ENCODE measurements at places on chromosomes 6 and 20. TPM values are rescaled to one million over a fixed set of nuclear protein-coding genes. Genes with fewer than 3 reads are reported as not detected.

XKR7 gene
- 0.37 TPM for total RNA-seq

GRCh38 chr6:5606546-5606945 lies 345.2 kb downstream of the FARS2 start:
- H3K36me3 ChIP-seq: no peaks in the 10 kb centered on the region
- H3K27me3 ChIP-seq: no peaks in the 10 kb centered on the region
- no peak overlapping the region for H3K4me3 ChIP-seq
- no peak for DNase-seq

- H3K36me3 ChIP-seq: no peaks in the 10 kb centered on the region
- H3K4me3 ChIP-seq: no peak overlapping the region
- no peaks in the 10 kb centered on the region for H3K4me1 ChIP-seq
- no peak overlapping the region for H3K27ac ChIP-seq
- H3K27me3 ChIP-seq: no peaks in the 10 kb centered on the region
- no peak for DNase-seq
Observed at GRCh38 chr20:8012724-8013123, 6.8 kb downstream of the TMX4 start.

DNA sequence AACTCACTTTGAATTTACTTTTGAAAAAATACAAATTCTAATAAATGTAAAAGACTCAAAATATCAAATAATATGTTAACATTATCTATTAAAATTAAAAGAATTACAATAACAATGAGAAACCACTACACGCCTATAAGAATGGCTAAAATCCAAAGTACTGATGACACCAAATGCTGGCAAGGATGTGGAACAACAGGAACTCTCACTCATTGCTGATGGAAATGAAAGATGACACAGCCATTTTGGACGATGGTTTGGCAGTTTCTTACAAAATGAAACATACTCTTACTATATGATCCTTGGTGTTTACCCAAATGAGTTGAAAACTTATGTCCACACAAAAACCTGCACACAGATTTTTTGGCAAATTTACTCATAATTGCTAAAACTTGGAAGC lies 15.6 kb upstream of the STX11 start:
- H3K36me3 ChIP-seq: no peaks in the 10 kb centered on the region
- no peaks in the 10 kb centered on the region for H3K27me3 ChIP-seq
- DNase-seq: no peak
- no peaks in the 10 kb centered on the region for H3K4me1 ChIP-seq
- H3K27ac ChIP-seq: no peak overlapping the region

- H3K27me3 ChIP-seq: no peaks in the 10 kb centered on the region
- H3K36me3 ChIP-seq: no peaks in the 10 kb centered on the region
- no peak overlapping the region for H3K27ac ChIP-seq
- peaks cover 16% of the 10 kb centered on the region for H3K4me1 ChIP-seq
- no peak for DNase-seq
- H3K4me3 ChIP-seq: no peak overlapping the region
Observed at GRCh38 chr6:11748591-11749210, 29.9 kb downstream of the ADTRP start.

DNA sequence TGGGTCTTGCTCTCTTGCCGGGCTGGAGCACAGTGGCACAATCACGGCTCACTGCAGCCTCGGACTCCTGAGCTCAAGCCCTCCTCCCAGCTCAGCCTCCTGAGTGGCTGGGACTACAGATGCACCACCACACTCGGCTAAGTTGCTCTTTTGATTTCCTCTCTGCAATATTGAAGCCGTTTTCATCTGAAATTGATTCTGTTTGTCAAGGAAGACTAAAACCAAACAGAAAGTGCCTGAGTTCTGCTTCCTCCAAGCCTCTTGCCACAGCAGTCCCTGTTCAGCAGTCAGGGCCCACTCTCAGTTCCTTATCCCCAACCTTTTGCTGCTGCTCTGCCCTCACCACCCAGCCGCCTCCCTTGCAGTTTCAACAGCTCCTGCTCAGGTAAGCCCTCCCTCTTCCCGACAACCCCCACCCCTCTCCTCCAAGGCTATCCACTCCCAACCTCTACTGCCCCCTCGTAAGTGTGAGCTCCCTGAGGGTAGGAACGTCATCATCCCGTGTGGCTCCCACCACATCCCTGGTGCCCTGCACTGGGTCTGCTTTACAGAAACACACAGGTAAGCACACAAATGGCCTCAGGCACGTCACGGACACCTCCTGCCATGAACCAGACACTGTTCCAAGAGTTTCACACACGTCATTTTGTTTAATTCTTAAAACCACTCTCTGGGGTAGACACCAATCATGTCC lies 70.7 kb upstream of the TAB2 start:
- H3K4me1 ChIP-seq: peaks cover 10% of the 10 kb centered on the region
- no peak overlapping the region for H3K4me3 ChIP-seq
- no peak for DNase-seq
- H3K27ac ChIP-seq: no peak overlapping the region
- no peaks in the 10 kb centered on the region for H3K36me3 ChIP-seq
- no peaks in the 10 kb centered on the region for H3K27me3 ChIP-seq

SLC4A11 gene
- total RNA-seq: 0.28 TPM

GRCh38 chr6:30687659-30688431 lies 1.4 kb upstream of the PPP1R18 start:
- peak overlapping the region; percentile 94 for H3K4me3 ChIP-seq
- H3K27me3 ChIP-seq: no peaks in the 10 kb centered on the region
- peak overlapping the region; percentile 98 for H3K27ac ChIP-seq
- peak; percentile 63 for DNase-seq
- H3K36me3 ChIP-seq: no peaks in the 10 kb centered on the region

DNA sequence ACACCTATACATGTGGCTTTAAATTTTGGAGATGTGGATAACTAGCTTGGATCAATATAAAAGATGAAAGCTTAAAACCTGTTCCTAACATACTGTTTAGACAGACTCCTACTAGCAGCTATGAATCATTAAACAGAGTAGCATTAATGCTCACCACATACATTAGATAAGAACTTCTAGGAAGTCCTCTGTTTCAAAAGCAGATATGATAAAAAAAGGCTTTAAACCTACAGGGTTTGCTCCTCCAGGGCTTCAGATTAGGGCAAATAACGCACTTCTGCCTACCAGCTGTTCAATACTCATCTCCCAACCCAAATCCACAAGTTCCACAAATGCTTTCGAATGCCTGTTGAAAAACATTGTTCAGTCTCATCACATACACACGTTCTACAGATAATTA lies 1.5 kb downstream of the REPS1 start:
- peak overlapping the region; percentile 94 for H3K27ac ChIP-seq
- no peak for DNase-seq
- H3K4me1 ChIP-seq: peaks cover 27% of the 10 kb centered on the region
- H3K4me3 ChIP-seq: peak overlapping the region; percentile 69
- H3K36me3 ChIP-seq: no peaks in the 10 kb centered on the region

BTNL2 gene
- total RNA-seq: not detected

- no peak overlapping the region for H3K27ac ChIP-seq
- H3K27me3 ChIP-seq: no peaks in the 10 kb centered on the region
- H3K36me3 ChIP-seq: no peaks in the 10 kb centered on the region
- DNase-seq: peak; percentile 52
- H3K4me1 ChIP-seq: no peaks in the 10 kb centered on the region
- H3K4me3 ChIP-seq: no peak overlapping the region
Observed at GRCh38 chr6:117477988-117478852, 4.3 kb upstream of the DCBLD1 start.

LAMA2 gene
- 55.6 TPM for total RNA-seq

GRCh38 chr6:103356531-103356930 lies 1503.2 kb downstream of the HACE1 start:
- H3K27me3 ChIP-seq: no peaks in the 10 kb centered on the region
- H3K27ac ChIP-seq: no peak overlapping the region
- no peak for DNase-seq
- no peaks in the 10 kb centered on the region for H3K36me3 ChIP-seq
- no peak overlapping the region for H3K4me3 ChIP-seq
- no peaks in the 10 kb centered on the region for H3K4me1 ChIP-seq

RBM24 gene
- total RNA-seq: 2.3 TPM

DNA sequence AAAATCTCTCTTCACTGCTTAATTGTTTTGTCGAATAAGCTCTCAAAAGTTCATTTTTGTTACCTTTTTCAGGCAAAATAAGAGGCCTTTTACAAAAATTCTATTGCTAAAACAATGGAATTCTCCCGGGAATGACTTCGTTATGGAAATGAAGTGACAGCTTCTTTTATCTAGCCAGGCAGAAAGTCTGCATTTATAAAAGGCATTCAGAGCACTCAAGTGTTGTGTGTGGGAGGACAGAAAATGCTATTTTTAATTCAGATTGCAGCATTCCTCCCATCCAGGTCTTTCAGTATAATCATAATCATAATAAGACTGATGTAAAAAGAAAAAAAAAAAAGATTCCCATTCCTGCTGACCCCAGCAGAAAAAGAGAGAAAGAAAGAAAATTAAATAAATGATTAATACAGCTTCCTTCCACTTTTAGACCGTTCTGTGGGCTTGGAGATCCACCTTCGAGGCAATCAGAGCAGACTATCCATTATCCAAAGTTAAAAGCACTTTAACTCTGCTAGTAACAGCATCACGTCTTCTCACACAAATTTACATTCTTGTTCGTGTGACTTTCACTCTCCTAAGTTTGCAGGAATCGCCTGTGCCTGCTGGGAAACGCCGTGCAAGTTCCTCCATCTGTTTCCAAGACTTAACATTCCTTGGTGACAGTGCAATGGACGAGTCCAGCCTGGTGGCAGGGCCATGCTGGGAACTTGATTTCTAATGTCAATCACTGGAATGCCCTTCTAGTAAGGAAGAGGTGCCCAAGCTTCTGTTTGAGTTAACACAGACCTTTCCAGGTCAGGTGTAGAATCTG lies 258.8 kb downstream of the GMPR start:
- no peaks in the 10 kb centered on the region for H3K4me1 ChIP-seq
- no peak overlapping the region for H3K4me3 ChIP-seq
- H3K36me3 ChIP-seq: no peaks in the 10 kb centered on the region
- no peaks in the 10 kb centered on the region for H3K27me3 ChIP-seq
- no peak for DNase-seq

DNA sequence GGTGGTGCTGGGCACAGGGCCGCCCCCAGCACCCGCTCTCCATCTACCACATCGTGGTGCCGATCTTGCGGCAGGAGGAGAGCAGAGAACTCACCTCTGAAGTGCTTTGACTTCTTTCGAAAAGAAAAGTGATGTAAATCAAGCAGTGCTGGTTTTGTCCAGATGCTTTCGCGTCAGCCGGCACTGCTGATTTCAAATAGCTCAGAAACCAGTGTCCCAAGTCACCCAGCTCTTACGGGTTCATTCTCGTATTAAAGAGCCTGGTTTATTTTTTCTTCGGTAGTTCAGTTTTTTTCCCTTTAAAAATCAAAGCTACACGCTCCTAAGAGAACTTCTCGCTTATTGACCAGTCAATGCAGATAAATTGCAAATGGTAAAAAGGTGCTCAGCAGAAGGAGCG lies 32.1 kb downstream of the MYT1 start:
- DNase-seq: no peak
- no peak overlapping the region for H3K27ac ChIP-seq
- no peaks in the 10 kb centered on the region for H3K27me3 ChIP-seq
- no peak overlapping the region for H3K4me3 ChIP-seq
- no peaks in the 10 kb centered on the region for H3K36me3 ChIP-seq
- no peaks in the 10 kb centered on the region for H3K4me1 ChIP-seq

DNA sequence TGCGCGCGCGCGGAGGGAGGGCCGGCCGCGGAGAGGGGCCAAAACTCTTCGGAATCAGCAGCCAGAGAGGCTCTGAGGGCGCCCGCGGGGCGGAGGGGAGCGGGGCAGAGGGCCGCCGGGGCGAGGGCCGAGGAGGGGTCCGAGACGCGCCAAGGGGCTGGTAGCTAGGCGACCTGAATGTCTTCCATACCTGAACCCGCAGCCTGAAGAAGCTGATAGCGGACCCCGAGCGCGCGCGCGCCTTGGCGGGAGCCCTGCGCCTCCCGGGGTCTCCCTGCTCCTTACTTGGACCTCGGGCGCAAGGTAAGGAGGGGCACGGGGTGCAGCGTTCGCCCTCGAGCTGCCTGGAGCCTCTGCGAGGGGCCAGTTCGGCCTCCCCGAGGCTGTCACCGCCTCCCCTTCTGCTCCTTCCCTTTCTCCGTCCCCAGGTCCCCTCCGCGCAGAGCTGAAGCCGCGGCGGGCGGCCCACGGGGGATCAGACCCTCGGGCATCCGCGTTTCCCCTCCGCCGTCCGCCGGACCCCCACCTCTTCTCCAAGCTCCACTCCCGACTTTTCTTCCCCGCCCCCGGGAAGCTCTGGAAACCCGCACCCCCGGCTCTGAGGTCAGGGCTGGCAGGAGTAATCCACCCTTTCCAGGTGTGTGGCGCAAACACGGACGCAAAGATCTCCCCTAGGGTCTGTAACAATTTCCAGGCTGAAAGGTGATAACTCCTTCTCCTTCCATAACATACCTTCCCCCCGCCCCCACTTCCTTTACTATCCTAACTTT lies 13.1 kb upstream of the DEK start:
- H3K27me3 ChIP-seq: peaks cover 58% of the 10 kb centered on the region
- H3K4me1 ChIP-seq: peaks cover 6% of the 10 kb centered on the region
- no peak for DNase-seq
- H3K27ac ChIP-seq: no peak overlapping the region

TCP11 gene
- not detected for total RNA-seq

ZSCAN23 gene
- total RNA-seq: 5.6 TPM

MYH7B gene
- not detected for total RNA-seq

GRCh38 chr6:112284603-112285002 lies 30.2 kb upstream of the LAMA4 start:
- DNase-seq: no peak
- H3K4me1 ChIP-seq: peaks cover 19% of the 10 kb centered on the region
- no peak overlapping the region for H3K27ac ChIP-seq
- H3K36me3 ChIP-seq: no peaks in the 10 kb centered on the region

- H3K27ac ChIP-seq: no peak overlapping the region
- no peaks in the 10 kb centered on the region for H3K36me3 ChIP-seq
- peaks cover 11% of the 10 kb centered on the region for H3K27me3 ChIP-seq
- DNase-seq: no peak
- H3K4me1 ChIP-seq: no peaks in the 10 kb centered on the region
Observed at GRCh38 chr6:34063651-34064050, 82.2 kb downstream of the GRM4 start.

GRCh38 chr6:71226151-71226550 lies 62.5 kb upstream of the OGFRL1 start:
- DNase-seq: no peak
- H3K4me3 ChIP-seq: no peak overlapping the region
- H3K27me3 ChIP-seq: no peaks in the 10 kb centered on the region

TNFRSF21 gene
- total RNA-seq: 43.3 TPM

PRL gene
- total RNA-seq: not detected

- no peak overlapping the region for H3K4me3 ChIP-seq
- H3K36me3 ChIP-seq: no peaks in the 10 kb centered on the region
- H3K27ac ChIP-seq: no peak overlapping the region
- DNase-seq: no peak
- H3K27me3 ChIP-seq: no peaks in the 10 kb centered on the region
Observed at GRCh38 chr6:100161782-100162365, 167.9 kb upstream of the MCHR2 start.
